ENCODE measurements at places on chromosomes 1 and 21. TPM values are rescaled to one million over a fixed set of nuclear protein-coding genes. Genes with fewer than 3 reads are reported as not detected.

Gene EYA3
- 31.5 TPM for total RNA-seq

Gene DTL
- 85.0 TPM for total RNA-seq

DNA sequence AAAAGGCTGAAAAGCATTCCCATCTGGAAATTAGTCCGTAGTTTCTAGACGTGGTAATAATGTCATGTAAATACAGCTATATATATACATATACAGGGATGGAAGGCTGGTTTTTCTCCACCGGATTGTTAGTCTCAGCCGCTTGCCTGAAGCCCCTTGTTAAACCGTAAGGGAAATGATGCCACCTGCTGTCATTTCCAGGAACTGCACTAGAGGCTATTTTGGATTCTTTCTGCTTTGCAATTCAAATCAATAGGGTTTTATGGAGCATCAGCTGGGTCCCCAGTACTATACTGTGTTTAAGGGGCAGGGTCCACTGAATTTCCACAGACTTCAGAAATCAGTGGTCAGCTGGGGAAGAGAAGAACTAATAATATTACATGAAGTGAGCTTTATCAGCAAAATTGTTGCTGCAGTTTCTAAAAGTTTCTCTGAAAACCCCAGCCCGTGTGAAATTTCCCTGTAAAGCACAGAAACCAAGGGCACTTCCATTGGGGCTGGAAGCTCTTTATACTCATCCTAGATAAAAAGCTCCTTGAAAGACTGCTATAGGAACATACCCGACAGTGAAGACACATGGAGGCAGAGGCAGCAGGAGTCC lies 33.8 kb upstream of the MPZL1 start:
- peak; percentile 71 for DNase-seq

- DNase-seq: no peak
Measured at GRCh38 chr1:151585622-151586021, 26.2 kb upstream of the SNX27 start.

DNA sequence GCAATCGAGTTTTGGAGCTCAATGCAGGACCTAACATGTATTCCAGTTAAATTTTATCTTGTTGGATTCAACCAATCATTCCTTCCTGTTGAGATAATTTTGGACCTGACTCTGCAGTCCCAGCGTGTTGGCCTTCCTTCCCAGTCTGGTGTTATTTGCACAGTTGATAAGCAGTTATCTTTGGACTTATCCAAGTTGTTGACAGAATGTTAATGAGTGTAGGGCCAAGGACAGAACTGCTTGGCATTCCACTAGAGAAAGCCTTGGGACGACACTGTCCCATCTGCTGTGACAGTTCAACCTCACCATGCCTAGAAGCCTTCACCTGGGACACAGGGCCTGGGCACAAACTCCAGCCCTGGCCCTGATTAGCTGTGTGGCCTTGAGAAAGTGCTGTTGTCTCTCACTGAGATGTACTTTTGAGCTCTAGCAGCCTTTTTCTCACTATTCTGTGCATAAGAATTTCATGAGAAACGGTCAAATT lies 104.1 kb upstream of the SLC25A33 start:
- DNase-seq: no peak

DNA sequence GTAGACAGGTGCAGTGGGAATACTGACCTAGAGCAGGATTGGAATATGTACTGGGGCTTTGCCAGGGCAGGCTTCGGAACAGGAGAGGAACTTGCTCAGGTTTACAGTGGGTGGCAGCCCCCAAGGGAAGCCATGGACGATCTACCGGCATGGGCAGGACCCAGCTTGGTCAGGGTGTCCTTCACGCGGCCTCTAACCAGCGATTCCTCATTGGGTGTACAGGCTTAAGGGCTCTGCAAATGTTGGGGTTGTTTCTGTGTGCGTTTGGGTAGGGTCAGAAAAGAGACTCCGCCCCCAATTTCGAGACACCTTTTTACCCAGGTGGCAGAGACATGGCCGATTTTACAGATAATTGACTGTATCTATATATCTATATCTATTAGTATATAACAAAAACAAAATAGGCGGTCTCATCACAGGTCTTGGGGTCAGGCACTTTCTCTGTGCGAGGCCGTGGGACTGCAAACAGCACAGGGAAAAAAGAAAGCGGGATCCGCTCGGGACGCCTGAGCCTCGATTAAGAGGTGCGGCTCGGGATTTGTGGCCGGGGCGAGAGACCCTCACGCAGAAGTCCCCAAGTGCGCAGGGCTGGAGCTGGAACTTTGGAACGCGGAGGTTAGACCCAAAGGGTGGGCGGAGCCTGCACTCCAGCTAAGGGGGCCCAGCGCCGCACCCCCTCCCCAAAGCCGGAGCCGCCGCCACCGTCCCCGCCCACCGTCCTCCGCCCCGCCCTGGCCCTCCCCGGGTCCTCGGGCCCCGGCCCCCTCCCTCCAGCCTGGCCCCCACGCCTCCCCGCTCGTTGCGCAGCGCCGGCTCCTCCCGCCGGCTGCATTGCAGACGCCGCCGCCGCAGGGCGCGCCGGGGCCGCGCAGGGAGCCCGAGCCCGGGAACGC lies 67.5 kb upstream of the VAMP3 start:
- DNase-seq: no peak

GRCh38 chr21:46319186-46319585 lies 4.5 kb downstream of the C21orf58 start:
- no peak for DNase-seq
